ENCODE measurements at places on chromosomes 12 and 14. TPM values are rescaled to one million over a fixed set of nuclear protein-coding genes. Genes with fewer than 3 reads are reported as not detected.

VPS33A gene
- 12.0 TPM for total RNA-seq

CLEC9A gene
- 0.99 TPM for total RNA-seq

ESYT1 gene
- 71.6 TPM for total RNA-seq

ALG10B gene
- total RNA-seq, result 7.5 TPM

CAPS2 gene
- 7.1 TPM for total RNA-seq

OTX2 gene
- not detected for total RNA-seq

KCNH3 gene
- 0.49 TPM for total RNA-seq

TAS2R20 gene
- 10.4 TPM for total RNA-seq

SNX6 gene
- total RNA-seq, result 81.2 TPM

AJUBA gene
- total RNA-seq, result 44.7 TPM

CCDC60 gene
- total RNA-seq, result not detected

GLT1D1 gene
- total RNA-seq, result 2.2 TPM

ATL1 gene
- total RNA-seq, result 11.9 TPM

DNAI7 gene
- 0.79 TPM for total RNA-seq

ZDHHC22 gene
- total RNA-seq, result under 0.01 TPM

TMEM132D gene
- 0.20 TPM for total RNA-seq

DTX1 gene
- 9.0 TPM for total RNA-seq

DNAAF2 gene
- 7.0 TPM for total RNA-seq

TSPAN11 gene
- total RNA-seq, result 10.0 TPM

MYRFL gene
- total RNA-seq, result 1.1 TPM

C14orf132 gene
- 8.7 TPM for total RNA-seq

RAD52 gene
- total RNA-seq, result 23.7 TPM

RGS6 gene
- total RNA-seq, result 3.9 TPM

LRFN5 gene
- total RNA-seq, result 11.8 TPM

FSCB gene
- 0.10 TPM for total RNA-seq

GLT8D2 gene
- total RNA-seq, result 36.5 TPM

SSTR1 gene
- total RNA-seq, result 0.49 TPM

DPF3 gene
- 0.89 TPM for total RNA-seq

TAMALIN gene
- total RNA-seq, result 17.0 TPM

EML1 gene
- 39.1 TPM for total RNA-seq

MSI1 gene
- 0.99 TPM for total RNA-seq

TAS2R13 gene
- 6.2 TPM for total RNA-seq

C1RL gene
- total RNA-seq, result 10.4 TPM

KRT3 gene
- 0.10 TPM for total RNA-seq

PTGR2 gene
- total RNA-seq, result 3.7 TPM

DNAJC22 gene
- total RNA-seq, result 0.39 TPM

AQP6 gene
- 0.20 TPM for total RNA-seq

FOXM1 gene
- total RNA-seq, result 5.8 TPM

BCL11B gene
- 17.6 TPM for total RNA-seq

HOXC12 gene
- total RNA-seq, result 0.30 TPM

MVK gene
- total RNA-seq, result 12.3 TPM

VWF gene
- 51.8 TPM for total RNA-seq

CD163L1 gene
- total RNA-seq, result 12.7 TPM

TSHR gene
- 2.9 TPM for total RNA-seq

KRT76 gene
- total RNA-seq, result not detected

ANKRD13A gene
- total RNA-seq, result 43.0 TPM

TAS2R14 gene
- 6.8 TPM for total RNA-seq
